Cerebellum (tissue), 4 donors: ENCODE measurements at places on chromosomes 5 and 9.

GRCh38 chr9:128551657-128552152 is 682 bp upstream of the SPTAN1 start:
- DNase-seq = no peak

GRCh38 chr9:31582071-31582470 is 802.4 kb upstream of the ACO1 start:
- DNase-seq = no peak

DNA sequence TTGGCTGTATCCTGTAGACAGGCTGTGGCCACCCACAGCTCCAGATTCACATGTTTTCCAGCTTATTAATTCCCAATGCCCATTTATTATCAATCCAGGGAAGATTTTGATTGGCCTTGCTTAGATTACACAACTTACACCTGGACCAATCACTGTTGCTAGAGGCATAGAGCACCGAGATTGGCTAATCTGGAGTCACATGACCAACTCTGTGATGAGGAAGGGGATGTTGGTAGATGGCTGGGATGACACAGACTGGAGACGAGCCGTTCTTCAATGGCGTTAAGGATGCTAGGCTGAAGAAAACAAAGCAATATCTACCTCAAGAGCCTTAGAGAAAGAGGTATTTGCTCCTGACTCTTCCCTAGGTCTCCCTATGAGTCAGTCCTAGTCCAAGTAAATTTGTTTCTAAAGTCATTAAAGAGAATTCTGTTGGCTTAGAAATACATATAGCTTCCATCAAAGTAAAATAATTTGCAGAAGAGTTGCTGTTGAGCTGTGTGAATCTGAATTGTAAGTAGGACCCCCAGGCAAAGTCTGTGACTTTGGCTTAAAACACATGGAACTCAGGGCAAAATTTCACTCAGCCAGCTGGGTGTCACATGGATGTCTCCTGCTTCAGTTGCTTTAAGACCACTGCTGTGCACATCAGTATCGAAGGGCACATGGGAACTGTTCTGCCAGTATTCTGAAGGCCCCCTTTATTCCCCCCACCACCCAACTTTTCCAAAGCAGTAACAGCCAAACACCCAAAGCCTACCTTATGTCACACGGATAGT is 326.4 kb upstream of the KLF4 start:
- no peak for DNase-seq

DNA sequence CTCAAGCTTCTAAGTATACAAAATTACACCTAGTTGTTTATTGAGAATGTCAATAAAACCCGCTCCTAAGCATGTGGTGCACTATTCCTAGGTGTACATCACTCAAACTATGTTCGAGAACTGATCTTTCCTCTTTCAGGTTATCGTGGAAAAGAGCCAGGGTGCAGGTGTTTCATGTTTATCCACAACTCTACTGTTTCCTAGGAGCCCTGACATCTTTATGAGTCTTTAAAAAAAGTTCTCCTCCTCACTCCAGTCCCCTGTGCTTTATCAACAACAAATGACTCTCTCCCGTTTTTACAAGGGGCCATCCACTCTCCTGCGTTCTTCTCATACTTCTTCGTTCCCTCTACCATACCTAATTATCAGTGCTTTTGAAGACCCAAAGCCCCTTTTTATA is 78.8 kb upstream of the NFIL3 start:
- no peak for DNase-seq

GRCh38 chr9:137145731-137146526 is 7.0 kb downstream of the GRIN1 start:
- no peak for DNase-seq

- peak; percentile 44 for DNase-seq
These were observed 267.2 kb downstream of the RAB3C start for GRCh38 chr5:58849921-58850667.

GRCh38 chr5:65858316-65858715 is 68.1 kb upstream of the ERBIN start:
- no peak for DNase-seq

DNA sequence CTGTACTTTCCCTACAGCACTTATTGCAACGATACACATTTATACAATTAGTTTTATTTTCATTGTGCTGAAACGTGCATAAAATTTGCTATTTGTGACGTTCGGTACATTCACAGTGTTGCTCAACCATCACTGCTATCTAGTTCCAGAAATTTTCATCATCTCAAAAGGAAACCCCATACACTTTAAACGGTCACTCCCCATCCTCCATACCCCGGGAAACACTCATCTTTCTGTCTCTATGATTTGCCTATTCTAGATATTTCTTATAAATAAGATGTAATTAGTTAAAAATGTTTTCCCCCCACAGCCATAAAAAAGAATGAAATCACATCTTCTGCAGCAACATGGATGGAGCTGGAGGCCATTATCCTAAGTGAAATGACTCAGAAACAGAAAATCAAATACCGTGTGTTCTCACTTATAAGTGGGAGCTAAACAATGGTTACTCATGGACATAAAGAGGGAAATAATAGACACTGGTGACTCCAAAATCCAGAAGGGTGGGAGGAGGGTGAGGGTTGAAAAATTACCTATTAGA is 40.2 kb upstream of the TEX48 start:
- DNase-seq = no peak
